ENCODE measurements at places on chromosomes 2 and 18. TPM values are rescaled to one million over a fixed set of nuclear protein-coding genes. Genes with fewer than 3 reads are reported as not detected.
A peak's percentile ranks its signal among the peaks of the same experiment; 100 is the strongest.

The KIAA2012 gene
- not detected for total RNA-seq

The UGT1A8 gene
- not detected for total RNA-seq

The CLEC4F gene
- 0.20 TPM for total RNA-seq

The RNF152 gene
- 15.5 TPM for total RNA-seq

The CASP10 gene
- total RNA-seq = 31.5 TPM

The RFX8 gene
- not detected for total RNA-seq

The GKN2 gene
- 130 TPM for total RNA-seq

The COPS7B gene
- 26.0 TPM for total RNA-seq

The KCNE4 gene
- 2.4 TPM for total RNA-seq

- no peaks in the 10 kb centered on the region for H3K36me3 ChIP-seq
- no peak overlapping the region for H3K4me3 ChIP-seq
- H3K27me3 ChIP-seq = no peaks in the 10 kb centered on the region
- no peak for DNase-seq
- no peaks in the 10 kb centered on the region for H3K4me1 ChIP-seq
These were observed 197.3 kb downstream of the DCC start for GRCh38 chr18:52537261-52537660.

GRCh38 chr2:119005555-119005954 lies 63.6 kb downstream of the MARCO start:
- no peak overlapping the region for H3K27ac ChIP-seq
- H3K36me3 ChIP-seq = no peaks in the 10 kb centered on the region
- H3K4me1 ChIP-seq = no peaks in the 10 kb centered on the region
- no peaks in the 10 kb centered on the region for H3K27me3 ChIP-seq
- H3K4me3 ChIP-seq = no peak overlapping the region

DNA sequence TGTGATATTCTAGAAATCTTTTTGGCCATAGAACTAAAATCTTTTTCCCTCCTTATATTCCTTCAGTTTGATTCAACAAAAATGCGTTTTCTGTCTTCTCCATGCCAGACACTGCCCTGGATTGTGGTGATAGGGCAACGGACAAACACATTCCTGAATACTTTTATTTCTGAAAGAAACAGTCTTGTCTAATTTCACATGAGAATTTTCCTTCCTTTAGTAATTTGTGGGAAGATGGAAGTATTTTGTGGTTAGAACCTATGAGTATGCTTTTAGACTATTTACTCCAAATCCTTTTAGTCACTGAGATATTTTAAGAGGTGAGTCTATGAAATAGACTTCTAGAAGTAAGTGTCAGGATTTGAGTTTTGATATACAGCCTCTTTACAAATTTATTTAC lies 49.6 kb downstream of the COL5A2 start:
- H3K27me3 ChIP-seq = no peaks in the 10 kb centered on the region
- no peak overlapping the region for H3K27ac ChIP-seq
- no peak for DNase-seq
- H3K4me3 ChIP-seq = no peak overlapping the region
- no peaks in the 10 kb centered on the region for H3K36me3 ChIP-seq
- no peaks in the 10 kb centered on the region for H3K4me1 ChIP-seq

GRCh38 chr2:230052299-230052698 lies 16.4 kb downstream of the SLC16A14 start:
- H3K4me3 ChIP-seq = no peak overlapping the region
- H3K27me3 ChIP-seq = no peaks in the 10 kb centered on the region
- no peak overlapping the region for H3K27ac ChIP-seq
- no peak for DNase-seq

- no peak for DNase-seq
- H3K4me1 ChIP-seq = no peaks in the 10 kb centered on the region
- no peak overlapping the region for H3K4me3 ChIP-seq
- no peak overlapping the region for H3K27ac ChIP-seq
- H3K27me3 ChIP-seq = no peaks in the 10 kb centered on the region
These were observed 87.7 kb downstream of the PTGR3 start for GRCh38 chr18:75121266-75121665.

DNA sequence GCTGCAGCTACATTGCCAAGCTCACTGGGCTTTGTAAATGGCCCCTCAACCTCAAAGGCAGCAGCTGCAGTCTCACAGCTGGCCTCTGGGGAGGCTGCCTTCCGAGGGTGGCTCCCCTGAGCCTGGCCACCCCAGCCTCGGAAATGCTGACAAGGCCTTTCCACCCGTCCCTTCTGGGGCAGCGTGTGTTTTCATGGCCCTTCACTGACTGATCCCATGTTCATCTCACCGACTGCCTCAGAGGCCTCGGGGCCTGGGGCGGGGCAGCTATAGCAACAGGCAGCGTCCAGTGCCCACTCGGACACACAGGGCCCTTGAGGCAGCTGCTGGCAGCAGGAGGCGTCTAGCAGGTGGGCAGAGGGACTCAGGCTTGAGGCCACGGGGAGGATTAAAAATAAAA lies 149.7 kb downstream of the GLI2 start:
- no peak overlapping the region for H3K4me3 ChIP-seq
- no peak overlapping the region for H3K27ac ChIP-seq
- H3K4me1 ChIP-seq = no peaks in the 10 kb centered on the region
- H3K27me3 ChIP-seq = peaks cover 36% of the 10 kb centered on the region
- no peaks in the 10 kb centered on the region for H3K36me3 ChIP-seq
- no peak for DNase-seq

- H3K36me3 ChIP-seq = no peaks in the 10 kb centered on the region
- no peaks in the 10 kb centered on the region for H3K4me1 ChIP-seq
- H3K27ac ChIP-seq = no peak overlapping the region
- H3K4me3 ChIP-seq = no peak overlapping the region
- peaks cover 26% of the 10 kb centered on the region for H3K27me3 ChIP-seq
- DNase-seq = no peak
These were observed 20.8 kb downstream of the KCNF1 start for GRCh38 chr2:10932345-10933151.

DNA sequence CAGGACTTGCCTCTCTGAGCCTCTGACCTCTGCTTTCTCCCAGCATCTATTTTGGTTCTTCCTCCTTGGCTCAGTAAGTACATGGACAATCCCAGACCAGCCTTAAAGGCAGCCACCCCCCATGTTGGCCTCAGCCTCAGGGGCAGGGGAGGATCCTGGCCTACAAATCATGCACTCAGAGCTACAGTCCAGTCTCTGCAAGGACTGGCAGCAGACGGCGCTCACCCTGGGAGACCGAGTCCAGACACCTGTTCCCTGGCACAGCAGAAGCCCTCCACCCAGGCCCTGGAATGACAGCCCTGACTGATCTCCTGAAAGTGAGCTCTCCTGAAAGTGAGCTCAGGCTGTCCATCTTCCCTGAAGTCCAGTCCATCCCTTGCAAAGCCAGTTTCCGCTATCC lies 25.7 kb upstream of the PTPN4 start:
- H3K27me3 ChIP-seq = no peaks in the 10 kb centered on the region
- DNase-seq = no peak
- no peak overlapping the region for H3K27ac ChIP-seq

- H3K4me3 ChIP-seq = no peak overlapping the region
- no peaks in the 10 kb centered on the region for H3K36me3 ChIP-seq
- no peak for DNase-seq
- no peaks in the 10 kb centered on the region for H3K4me1 ChIP-seq
- no peak overlapping the region for H3K27ac ChIP-seq
These were observed 165.6 kb upstream of the VRK2 start for GRCh38 chr2:57880967-57881366.

- no peaks in the 10 kb centered on the region for H3K27me3 ChIP-seq
- no peak overlapping the region for H3K27ac ChIP-seq
- H3K4me1 ChIP-seq = no peaks in the 10 kb centered on the region
- DNase-seq = no peak
These were observed 27.5 kb downstream of the ARL4C start for GRCh38 chr2:234469251-234469845.

GRCh38 chr2:99803846-99804245 lies 314.0 kb upstream of the REV1 start:
- no peak for DNase-seq
- no peak overlapping the region for H3K4me3 ChIP-seq
- no peaks in the 10 kb centered on the region for H3K27me3 ChIP-seq

GRCh38 chr2:237665713-237666143 lies 38.3 kb downstream of the LRRFIP1 start:
- no peaks in the 10 kb centered on the region for H3K27me3 ChIP-seq
- no peak overlapping the region for H3K4me3 ChIP-seq
- DNase-seq = no peak
- H3K27ac ChIP-seq = no peak overlapping the region
- H3K4me1 ChIP-seq = peaks cover 6% of the 10 kb centered on the region
- H3K36me3 ChIP-seq = no peaks in the 10 kb centered on the region

DNA sequence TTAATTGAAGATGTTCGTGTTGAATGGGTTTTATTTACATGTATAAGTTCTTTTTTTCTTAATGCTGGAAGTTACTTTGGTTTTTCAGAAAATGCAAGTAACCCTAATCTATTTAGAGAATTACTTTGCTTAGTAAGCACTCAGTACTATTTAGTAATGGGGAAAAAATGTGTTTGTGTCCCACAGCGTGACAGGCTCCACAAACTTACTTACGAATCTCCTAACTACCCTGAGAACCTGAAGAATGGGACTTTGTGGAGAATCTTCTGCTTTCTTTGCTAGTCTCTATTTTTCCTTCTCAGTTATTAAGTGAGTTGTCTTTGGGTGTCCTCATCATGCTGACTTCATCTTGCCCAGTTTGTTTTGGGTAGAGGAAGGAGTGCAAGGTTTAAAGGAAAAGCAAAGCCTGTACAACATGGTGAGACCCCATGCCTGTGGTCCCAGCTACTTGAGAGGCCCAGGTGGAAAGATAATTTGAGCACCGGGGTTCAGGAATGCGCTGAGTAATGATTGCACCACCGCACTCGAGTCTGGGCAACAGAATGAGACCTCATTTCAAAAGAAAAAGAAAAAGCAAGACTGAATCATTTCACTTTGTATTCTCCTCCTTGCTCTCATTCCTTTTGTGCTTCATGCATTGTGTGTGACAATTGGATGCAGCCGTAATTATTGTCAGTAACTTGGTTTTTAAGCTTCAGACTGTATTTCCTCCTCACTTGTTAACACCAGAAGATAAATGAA lies 10.2 kb downstream of the NEDD4L start:
- H3K36me3 ChIP-seq = no peaks in the 10 kb centered on the region
- no peaks in the 10 kb centered on the region for H3K27me3 ChIP-seq
- no peak overlapping the region for H3K27ac ChIP-seq
- no peak for DNase-seq

DNA sequence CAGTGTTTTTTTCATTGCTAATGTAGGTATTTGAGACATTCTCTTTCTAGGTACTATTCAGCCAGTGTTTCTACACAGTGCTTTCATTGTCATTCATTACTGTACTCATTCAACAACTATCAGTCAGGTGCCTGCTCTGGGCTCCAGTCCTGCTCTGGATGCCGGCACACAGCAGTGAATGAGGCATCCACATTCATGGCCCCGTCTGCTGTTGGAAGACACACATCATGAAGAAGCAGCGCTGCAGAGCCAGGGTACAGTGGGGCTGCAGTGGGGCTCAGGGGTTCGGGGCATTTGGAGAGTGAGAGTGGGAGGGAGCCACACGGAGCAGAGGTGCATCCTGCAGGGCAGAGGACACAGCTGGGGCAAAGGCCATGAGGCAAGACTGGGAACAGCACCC lies 737.2 kb upstream of the RAB6C start:
- no peaks in the 10 kb centered on the region for H3K4me1 ChIP-seq

DNA sequence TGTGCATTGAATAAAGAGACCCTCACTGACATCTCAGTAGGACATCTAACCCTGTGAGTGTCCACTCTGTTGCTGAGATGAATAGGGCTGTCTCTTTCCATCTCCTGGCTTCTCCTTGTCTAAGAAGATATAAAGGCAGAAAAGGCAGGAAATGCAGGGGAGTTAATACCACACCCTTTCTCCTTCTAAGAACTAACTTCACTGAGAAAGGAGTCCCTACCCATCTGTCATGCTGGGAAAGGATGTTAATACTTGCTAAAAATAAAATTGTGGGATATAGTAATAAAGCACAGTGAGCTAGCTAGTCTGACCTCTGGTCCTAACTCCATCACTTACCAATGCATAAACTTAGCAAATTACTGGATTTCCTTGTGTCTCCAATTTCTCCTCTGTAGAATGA lies 213.9 kb upstream of the FIGN start:
- no peaks in the 10 kb centered on the region for H3K27me3 ChIP-seq
- H3K4me3 ChIP-seq = no peak overlapping the region
- DNase-seq = no peak

DNA sequence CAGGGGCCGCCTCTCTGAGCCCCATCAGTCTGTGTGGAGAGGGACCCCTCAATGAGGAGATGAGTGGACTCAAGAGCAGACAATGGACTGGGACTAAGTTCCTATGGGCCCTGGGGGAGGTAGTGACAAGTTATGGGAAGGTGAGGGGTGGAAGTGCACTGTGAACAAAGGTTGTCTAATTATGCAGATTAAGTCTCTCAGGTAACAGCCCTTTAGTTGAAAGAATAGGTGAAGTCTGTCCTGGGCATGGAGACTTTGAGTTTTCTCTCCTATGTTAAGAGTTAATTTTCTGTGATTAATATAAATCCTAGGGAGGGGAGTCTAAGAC lies 243.8 kb downstream of the FAM210A start:
- no peak overlapping the region for H3K4me3 ChIP-seq
- DNase-seq = no peak
- no peaks in the 10 kb centered on the region for H3K27me3 ChIP-seq
- no peaks in the 10 kb centered on the region for H3K4me1 ChIP-seq
- no peaks in the 10 kb centered on the region for H3K36me3 ChIP-seq
- H3K27ac ChIP-seq = no peak overlapping the region

DNA sequence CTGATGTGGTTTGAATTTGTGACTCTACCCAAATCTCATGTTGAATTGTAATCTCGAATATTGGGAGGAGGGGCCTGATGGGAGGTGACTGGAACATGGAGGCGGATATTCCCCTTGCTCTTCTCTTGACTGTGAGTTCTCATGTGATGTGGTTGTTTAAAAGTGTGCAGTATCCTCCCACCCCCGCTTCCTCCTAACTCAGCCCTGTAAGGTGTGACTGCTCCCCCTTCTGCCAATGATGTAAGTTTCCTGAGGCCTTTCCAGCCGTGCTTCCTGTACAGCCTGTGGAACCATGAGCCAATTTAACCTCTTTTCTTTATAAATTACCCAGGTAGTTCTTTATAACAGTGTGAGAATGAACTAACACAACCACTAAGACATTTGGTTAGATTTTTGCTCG lies 458.4 kb downstream of the THSD7B start:
- H3K27me3 ChIP-seq = no peaks in the 10 kb centered on the region
- H3K4me3 ChIP-seq = no peak overlapping the region
- no peaks in the 10 kb centered on the region for H3K36me3 ChIP-seq
- no peaks in the 10 kb centered on the region for H3K4me1 ChIP-seq

- H3K4me1 ChIP-seq = peaks cover 4% of the 10 kb centered on the region
- peak; percentile 70 for DNase-seq
- no peaks in the 10 kb centered on the region for H3K36me3 ChIP-seq
- H3K4me3 ChIP-seq = peak overlapping the region; percentile 52
- no peaks in the 10 kb centered on the region for H3K27me3 ChIP-seq
These were observed 36.0 kb downstream of the PCBP1 start for GRCh38 chr2:70123051-70123828.

DNA sequence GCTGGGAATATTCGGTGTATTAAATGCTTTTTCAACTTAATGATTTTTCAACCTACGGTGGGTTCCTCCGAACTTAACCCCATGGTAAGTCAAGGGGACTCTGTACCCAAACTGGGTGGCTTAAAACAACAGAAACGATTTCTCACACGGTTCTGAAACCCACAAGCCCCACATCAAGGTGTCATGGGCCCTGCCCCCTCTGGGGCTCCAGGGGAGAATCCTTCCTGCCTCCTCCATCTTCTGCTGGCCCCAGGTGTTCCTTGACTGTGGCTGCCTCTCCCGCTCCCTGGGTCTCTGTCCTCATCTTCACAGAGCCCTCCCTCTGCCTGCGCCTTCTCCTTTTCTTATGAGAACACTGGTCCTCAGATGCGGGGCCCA lies 301.3 kb upstream of the SALL3 start:
- H3K36me3 ChIP-seq = no peaks in the 10 kb centered on the region
- H3K4me1 ChIP-seq = no peaks in the 10 kb centered on the region
- H3K4me3 ChIP-seq = no peak overlapping the region
- no peak for DNase-seq

GRCh38 chr2:72996117-72996502 lies 75.4 kb downstream of the SFXN5 start:
- no peak overlapping the region for H3K4me3 ChIP-seq
- H3K4me1 ChIP-seq = no peaks in the 10 kb centered on the region
- H3K27me3 ChIP-seq = no peaks in the 10 kb centered on the region
- H3K36me3 ChIP-seq = peaks cover 36% of the 10 kb centered on the region

Measured in left lung (tissue), 14 donors.